ENCODE measurements at places on chromosomes 4 and X.
A peak's percentile ranks its signal among the peaks of the same experiment; 100 is the strongest.

DNA sequence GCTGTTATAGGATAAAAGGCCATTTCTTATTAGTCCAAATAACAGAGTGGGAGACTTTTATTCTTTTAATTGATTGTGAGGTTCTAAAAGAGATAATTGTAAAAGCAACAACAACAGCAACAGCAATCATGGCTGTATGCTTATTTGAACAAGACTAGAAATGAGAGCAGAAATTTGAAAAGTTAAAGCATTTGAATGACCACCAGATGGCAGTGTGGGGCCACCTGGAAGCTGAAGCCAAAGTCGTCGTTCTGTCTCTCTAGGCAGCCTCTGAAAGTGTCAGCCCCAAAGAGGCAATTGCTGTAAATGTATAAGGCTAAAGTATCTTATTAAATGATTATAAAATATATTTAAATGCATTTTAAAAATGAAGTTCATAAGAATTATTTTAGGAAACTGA is 42.2 kb downstream of the SH2D1A start:
- DNase-seq: peak; percentile 50

DNA sequence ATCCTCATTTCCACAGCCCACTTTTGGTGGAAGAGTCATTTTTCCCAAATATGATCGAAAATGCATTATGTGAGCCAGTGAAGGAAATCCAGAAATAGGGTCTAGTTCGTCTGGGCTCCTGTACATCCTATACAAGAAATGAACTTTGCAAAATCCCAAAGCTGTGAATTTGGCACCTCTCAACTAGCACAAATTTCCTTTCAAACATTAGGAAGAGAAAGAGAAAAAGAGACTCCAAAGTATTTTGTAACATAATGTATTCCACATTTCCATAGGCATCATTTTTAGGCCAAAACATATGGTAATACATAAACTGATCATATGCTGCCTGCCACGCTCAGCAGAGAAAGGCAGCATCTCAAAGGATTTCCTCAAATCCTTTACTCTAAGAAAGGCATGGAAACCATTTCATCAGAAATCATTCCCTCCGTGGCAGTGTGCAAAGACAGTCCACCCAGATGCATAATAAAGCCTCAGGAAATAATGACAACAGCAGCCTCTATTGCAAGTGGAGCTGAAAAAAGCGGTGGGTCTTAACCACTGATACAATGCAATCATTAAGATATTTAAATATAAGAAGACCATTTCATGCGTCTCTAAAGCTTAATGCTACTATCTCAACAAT is 56.8 kb downstream of the ANOS1 start:
- no peak for DNase-seq

DNA sequence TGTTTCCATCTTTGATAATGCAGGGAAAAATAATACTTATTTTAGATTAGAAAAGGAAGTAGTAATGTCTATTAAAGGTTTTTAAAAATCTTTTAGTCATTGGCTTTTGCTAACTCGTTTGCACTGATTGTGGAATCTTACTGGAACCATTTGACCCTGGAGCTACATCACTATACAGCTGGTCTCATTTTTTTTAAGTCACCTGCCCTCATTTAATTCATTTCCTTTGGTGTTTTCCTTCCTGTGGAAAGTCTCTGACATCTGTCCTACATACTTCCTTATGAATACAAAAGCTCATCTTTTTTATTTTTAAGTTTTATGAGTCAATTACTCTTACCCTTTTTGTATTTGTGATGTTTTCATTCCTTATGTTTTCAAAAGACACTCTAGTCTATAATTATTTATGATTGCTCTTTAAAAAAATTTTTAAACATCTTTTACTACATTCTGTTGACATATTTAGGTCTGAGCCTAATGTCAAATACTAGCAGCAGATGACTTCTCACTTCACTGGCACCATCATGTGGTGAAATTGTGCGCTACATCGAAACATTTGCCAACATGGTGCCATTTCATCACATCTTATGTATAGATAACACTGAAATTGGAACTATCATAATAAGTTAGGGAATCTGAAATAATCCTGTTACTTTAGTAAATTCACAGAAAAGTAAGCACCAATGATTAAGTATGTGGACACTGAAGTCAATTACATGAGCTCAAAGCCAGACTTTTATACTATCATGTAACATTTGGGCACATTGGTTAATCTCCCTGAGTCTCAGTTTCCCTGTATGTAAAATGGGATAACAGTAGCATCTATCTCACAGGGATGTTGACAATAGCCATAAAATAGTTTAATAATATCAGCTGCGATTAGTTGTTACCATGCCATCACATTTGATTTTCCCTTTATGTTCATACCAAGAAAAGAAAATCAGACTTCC is 9.4 kb upstream of the MMAA start:
- DNase-seq: peak; percentile 54

DNA sequence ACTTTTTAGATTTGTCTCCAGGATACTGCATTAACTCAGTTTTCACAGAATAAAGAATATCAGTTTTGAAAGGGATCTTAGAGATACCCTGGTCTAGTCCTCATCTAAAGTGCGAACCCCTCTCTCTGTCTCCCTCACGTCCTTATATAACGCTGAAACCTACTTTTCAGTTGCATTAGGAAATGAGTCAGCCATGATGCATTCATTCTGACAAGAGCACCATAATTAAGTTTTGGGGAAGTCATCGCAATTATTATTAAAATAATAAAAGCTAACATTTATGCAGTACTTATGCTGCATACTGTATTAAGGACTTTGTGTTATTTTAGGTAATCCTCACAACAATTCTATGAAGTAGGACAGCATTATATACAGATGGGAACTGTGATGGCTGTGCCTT is 116.1 kb downstream of the REELD1 start:
- peak; percentile 25 for DNase-seq

- DNase-seq: no peak
Observed at GRCh38 chrX:66684196-66684595, 45.3 kb upstream of the EDA2R start.

GRCh38 chr4:142404191-142404611 is 441.9 kb downstream of the INPP4B start:
- peak; percentile 78 for DNase-seq

DNA sequence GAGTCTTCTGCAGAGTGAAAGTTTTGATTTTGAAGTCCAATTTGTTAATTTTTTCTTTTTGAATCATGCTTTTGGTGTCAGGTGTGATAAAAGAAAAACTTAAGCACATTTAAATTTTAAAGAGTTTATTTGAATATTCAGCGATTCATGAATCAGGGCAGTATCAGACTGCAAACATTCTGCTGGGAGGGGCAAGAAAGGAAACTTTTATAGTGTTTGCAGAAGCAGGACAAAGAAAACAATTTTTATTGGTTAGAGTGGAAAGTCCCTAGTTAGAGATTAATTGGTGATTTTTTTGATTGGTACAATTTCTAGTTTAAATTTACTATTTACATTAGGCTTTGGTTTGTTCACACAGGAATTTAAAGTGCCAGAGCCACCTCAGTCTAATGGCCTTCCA is 1.5 kb upstream of the DIPK2B start:
- no peak for DNase-seq

DNA sequence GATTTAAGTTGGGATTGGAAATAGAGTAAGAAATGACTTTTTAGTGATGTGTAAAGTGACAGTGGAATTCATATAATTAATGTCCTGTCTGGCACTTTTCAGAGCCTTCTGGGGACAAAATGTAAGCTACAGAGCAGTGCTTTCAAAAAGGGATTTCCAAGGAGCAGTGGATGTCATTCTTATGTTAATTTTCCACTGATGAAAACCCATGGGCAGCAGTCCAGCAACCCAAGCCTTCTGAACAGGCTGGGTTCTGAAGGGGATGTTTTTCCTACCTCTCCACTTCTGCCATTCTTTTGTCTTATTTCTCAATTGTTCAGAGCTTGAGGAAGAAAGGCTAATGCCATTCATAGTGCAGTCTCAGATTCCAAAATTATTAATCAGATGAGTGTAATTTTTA is 717.6 kb upstream of the HS3ST1 start:
- no peak for DNase-seq

GRCh38 chr4:165191348-165191656 is 16.1 kb upstream of the KLHL2 start:
- no peak for DNase-seq

GRCh38 chr4:24988776-24989175 is 42.0 kb downstream of the LGI2 start:
- peak; percentile 54 for DNase-seq

DNA sequence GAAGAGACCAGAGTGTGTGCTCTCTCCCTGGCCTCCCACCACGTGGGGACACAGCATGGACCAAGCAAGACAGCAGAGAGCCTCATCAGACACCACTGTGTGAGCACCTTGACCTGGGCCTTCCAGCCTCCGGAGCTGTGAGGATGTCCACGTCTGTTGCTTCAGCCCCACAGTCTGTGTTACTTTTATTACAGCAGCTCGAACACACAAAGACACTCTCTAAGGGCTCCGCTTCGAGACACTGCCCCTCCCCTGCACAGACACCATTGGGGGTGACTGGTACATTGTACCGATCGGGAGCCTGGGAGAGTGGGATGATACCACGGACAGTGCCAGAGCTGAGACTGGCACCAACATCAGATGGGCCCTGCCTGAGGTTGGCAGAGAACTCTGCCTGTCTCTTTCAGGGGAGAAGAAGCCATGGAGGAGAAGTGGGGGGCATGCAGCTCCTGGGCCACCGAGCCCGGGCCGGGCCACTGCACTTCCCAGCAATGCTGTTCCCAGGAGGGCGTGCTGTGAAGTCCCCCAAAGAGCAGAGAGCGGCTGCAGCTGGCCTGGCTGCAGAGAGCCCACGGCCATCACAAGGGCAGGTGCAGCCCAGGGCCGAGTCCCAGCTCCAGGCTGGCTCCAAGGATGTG is 48.1 kb upstream of the HMX1 start:
- no peak for DNase-seq

DNA sequence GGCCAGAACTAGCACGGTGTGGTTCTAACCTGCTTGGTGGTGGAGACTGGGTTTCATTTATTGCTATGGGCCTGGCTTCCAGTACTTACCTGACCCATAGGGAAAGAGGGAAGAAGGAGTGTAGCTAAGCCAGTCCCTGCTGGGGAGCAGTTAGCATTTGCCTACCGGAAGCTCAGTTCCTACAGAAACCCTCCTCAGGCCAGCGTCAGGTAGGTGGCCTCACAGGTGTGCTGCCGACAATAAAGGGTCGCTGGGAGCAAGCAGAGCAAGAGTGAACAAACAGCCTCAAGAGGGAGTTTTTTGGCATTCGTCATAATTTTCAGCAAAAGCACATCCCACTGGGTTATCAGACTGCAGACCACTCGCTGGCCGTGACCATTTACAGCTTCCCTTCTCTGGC is 740.6 kb upstream of the TENM3 start:
- no peak for DNase-seq

DNA sequence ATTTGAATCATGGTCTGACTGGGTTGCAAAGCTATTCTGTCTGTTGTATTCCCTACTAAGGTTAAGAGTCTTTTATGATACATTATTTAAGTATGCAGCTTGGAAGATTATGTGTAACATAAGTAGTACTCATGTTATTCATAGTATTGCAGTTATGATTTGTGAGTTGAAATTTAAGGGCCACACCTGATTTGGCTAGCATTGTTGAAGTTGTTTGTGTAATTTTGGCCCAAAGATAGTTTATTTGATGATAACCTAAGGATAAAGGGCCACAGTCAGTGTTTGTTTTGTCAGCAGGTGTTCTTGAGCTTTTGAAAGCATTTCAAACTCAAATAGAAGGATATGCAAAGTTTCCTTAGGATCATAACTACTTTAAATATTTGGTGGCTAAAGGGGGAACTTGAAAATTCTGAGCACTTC is 38.9 kb downstream of the NUDT9 start:
- no peak for DNase-seq

GRCh38 chr4:117225471-117225870 is 140.1 kb upstream of the TRAM1L1 start:
- no peak for DNase-seq

GRCh38 chr4:76606645-76607265 is 171.7 kb downstream of the SHROOM3 start:
- DNase-seq: no peak

DNA sequence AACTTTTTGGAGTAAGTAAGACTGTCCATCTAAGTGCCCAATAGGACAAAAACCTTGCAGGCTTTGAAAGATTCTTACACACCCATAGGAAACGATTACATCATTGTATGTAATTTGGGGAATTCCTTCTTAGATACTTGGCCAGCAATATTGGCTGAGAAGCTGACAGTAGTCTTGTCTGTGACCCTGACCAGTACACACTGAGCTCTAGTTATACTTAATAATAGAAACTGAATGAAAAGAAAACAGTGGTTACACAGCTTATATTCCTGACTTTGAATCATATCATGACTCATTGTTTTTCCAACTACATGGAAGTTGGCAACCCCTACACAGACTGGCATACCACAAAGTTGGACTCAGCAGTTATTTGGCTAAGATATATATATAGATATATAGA is 7.1 kb upstream of the TLR2 start:
- peak; percentile 85 for DNase-seq

- DNase-seq: no peak
Observed at GRCh38 chr4:104488151-104488550, 6.5 kb downstream of the CXXC4 start.

- DNase-seq: no peak
Observed at GRCh38 chrX:39337451-39337850, 536.2 kb downstream of the MID1IP1 start.

DNA sequence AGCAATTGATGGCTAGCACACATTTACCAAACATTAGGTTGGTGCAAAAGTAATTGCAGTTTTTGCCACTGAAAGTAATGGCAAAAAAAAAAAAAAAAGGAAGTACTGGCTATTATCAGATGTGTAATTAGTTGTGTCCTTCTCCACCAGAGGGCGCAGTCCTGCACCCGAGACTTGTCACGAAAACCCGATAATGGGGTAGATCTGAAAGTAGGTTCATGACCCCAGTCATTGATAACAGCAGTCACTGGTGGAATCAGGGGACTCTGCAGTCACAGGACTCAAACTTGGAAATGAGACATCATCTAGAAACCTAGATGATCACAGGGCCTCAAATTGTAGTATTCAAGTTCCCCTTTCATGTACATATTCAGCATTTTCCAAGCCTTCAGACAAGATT is 13.1 kb upstream of the ACOT9 start:
- peak; percentile 65 for DNase-seq

DNA sequence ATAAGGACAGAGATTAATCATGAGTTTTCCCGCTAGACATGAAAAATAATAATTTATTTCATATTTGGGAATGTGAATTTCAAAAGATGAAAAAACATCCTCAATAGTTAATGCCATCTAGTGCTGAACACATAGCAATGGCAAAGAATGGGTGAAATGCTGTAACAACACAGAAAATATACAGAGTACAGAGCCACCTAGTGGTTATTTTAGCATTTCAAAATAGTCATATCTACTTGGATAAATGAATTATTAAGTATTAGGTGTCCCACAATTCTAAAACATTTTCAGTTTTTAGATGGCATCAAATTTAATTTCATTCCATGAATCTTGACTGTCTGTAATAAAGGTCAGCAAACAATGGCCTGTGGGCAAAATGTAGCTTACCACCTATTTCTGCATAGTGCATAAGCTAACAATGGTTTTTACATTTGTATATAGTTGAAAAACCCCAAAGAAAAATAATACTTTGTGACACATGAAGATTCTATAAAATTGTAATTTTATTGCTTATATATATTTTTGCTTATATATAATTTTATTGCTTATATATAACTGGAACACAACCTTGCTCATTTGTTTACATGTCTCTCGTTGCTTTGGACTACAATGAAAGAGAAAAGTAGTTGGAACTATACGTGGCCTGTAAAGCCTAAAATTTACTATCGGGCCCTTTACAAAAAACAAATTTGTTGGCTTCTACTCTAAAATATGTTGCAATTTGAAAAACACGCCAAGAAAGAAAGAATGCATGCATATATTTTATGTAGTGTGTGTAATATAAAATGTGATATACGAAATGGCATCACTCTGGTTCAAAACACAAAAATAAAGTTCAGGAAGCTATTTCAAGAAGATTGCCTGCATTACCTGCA is 99.1 kb upstream of the FAM47C start:
- DNase-seq: peak; percentile 30
